ENCODE measurements at places on chromosomes 1 and 21.

DNA sequence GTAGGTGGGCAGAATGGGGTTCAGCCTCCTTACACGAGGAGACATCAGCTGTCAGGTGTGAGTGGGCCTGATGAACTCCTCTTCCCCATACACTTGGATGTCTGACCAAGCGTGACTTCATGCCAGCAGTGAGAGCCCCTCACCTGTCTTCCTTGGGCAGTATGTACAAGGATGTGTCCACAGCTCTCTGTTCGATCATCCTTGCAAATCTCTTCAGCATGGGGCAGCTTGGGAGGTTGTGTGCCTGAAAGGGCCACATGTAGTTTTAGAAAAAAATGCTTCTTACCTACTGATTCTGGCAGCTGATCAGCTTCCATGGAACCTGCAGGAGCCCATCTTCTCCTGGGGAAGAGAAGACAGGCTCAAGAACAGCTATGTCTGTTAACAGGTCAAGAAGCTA lies 18.0 kb downstream of the ACP6 start:
- DNase-seq = no peak

- no peak for DNase-seq
Observed at GRCh38 chr1:174157157-174157806, 2.0 kb upstream of the RABGAP1L start.

- DNase-seq = peak; percentile 59
Observed at GRCh38 chr1:114353262-114353661, 157.7 kb downstream of the TRIM33 start.

- DNase-seq = no peak
Observed at GRCh38 chr1:31739346-31739745, 24.8 kb downstream of the ADGRB2 start.

DNA sequence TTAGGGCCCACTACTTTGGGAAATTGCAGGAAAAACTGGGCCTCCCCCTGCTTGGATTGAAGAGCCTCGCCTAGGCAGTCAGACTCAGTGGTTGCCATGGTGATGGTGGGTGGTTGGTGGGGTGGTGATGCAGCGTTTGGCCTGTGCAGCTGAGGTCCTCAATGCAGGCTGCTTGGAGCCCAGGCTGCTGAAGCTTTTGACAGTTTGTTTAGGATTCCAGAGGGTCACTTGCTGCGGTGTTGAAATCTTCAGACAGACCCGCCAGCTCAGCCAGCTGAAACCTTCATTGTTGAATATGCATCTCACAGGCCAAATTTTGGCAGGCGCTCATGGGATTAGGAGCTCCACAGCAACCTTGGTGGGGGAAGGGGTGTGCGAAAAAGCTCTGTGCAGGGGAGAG lies 67.9 kb downstream of the CACNA1E start:
- no peak for DNase-seq

DNA sequence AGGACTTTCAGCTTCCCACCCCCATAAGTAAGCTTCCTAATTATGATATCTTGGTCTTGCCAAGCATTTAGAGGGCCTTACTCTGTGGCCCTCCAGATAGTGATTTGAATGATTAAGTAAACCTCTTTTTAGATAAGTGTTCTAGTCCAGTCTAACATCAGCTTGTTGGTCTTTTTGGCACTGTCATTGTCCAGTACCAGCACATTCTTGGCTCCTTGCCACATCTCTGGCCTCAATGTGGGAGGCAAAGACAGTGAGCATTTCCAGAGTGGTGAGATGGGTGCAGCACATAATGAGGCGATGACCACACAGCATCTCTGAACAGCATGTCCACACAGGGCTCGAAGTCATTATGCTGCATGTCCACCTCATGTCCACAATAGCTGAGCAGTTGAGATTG lies 6.1 kb downstream of the CAPZA1 start:
- peak; percentile 11 for DNase-seq

DNA sequence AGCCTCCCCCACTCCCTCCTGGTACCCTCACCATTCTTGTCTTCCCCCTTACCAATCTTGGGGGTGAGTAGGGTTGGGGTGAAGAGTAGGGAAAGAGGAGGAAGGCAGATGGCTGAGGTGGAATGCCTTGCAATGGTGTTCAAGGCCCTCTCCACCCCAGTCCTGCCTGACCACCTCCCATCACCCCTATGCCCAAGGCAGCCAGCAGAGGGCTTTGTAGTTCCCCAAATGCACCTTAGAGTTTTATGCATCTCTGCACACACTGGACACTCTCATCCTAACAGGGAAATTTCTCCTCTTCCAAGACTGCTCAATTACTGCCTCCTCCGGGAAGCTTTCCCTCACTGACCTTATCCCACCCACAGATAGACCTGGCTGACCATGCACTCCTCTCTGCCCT lies 15.4 kb downstream of the KIF17 start:
- no peak for DNase-seq

GRCh38 chr1:91768786-91769725 lies 116.9 kb downstream of the TGFBR3 start:
- no peak for DNase-seq

- no peak for DNase-seq
Observed at GRCh38 chr1:111963985-111964738, 25.3 kb downstream of the KCND3 start.

Data from fibroblast of skin of back (primary cell).